Sigmoid colon (tissue), 7 donors: ENCODE measurements at places on chromosomes 4 and X. TPM values are rescaled to one million over a fixed set of nuclear protein-coding genes. Genes with fewer than 3 reads are reported as not detected.

GRCh38 chrX:49273181-49273727 lies 3.7 kb downstream of the PPP1R3F start:
- H3K36me3 ChIP-seq = no peaks in the 10 kb centered on the region
- H3K4me3 ChIP-seq = no peak overlapping the region
- DNase-seq = peak; percentile 13
- no peak overlapping the region for H3K27ac ChIP-seq
- H3K4me1 ChIP-seq = peaks cover 31% of the 10 kb centered on the region
- H3K27me3 ChIP-seq = no peaks in the 10 kb centered on the region

- H3K4me1 ChIP-seq = no peaks in the 10 kb centered on the region
- H3K27ac ChIP-seq = no peak overlapping the region
- no peaks in the 10 kb centered on the region for H3K27me3 ChIP-seq
- no peak for DNase-seq
These were observed 644.1 kb downstream of the MID1IP1 start for GRCh38 chrX:39445336-39445735.

- H3K27ac ChIP-seq = no peak overlapping the region
- no peaks in the 10 kb centered on the region for H3K4me1 ChIP-seq
- DNase-seq = no peak
- no peak overlapping the region for H3K4me3 ChIP-seq
These were observed 99.3 kb upstream of the GRIA3 start for GRCh38 chrX:123084797-123085196.

Gene PNPLA4
- total RNA-seq = 13.0 TPM
